ENCODE measurements at places on chromosomes 6 and 20. TPM values are rescaled to one million over a fixed set of nuclear protein-coding genes. Genes with fewer than 3 reads are reported as not detected.

- DNase-seq: peak; percentile 79
Observed at GRCh38 chr6:15997586-15998388, 131.1 kb upstream of the MYLIP start.

COL10A1 gene
- polyA plus RNA-seq: 0.10 TPM

DNA sequence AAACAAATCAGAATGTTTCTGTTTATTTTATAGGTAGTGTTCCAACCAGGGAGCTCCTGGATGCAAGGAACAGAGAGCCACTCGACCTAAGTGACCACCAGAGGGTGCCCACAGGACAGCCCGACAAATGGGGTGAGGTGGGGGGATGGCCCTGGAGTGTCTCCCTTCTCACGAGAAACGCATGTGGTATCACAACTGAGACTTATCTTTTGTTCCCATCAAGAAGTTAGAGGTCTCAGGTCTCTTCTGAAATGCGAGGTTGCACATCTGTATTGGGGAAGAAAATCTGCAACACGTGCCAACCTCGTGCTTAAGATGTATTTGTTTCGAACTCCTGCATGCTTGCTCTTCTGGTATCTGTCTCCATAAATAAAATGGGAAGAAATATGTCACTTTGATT is 104.0 kb downstream of the ISM1 start:
- DNase-seq: peak; percentile 24

DNA sequence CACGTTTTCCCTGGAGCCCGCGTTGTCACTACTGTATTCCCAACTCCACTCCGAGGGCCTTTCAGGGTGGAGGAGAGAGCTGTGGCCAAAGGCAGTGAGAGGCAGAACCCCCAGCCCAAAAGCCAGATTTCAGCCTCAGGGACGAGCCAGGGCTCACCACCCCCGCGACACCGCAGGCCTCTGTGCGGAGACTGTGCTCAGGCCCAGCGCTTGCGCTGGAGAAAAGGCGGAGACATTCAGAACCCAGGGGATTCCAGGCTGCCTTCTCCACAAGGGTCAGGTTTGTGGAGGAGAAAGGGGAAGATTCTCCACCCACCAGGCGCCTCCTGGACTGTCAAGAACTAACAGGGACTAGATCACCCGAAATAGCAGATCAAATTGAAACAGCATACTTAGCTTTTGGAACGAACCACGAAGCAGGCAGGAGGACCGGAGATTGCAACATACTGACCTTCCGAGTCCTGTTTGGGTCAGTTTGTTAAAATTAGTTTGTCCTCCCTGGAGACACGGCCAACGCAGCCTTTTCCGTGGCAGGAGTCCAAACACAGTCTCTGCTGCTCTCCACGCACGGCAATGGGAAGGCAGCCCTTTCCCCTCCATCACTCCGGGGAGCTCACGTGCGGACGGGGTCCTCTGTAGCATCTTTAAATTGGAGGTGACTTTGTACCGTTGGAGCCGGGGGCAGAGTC is 14.4 kb downstream of the DLL1 start:
- DNase-seq: peak; percentile 30

DNA sequence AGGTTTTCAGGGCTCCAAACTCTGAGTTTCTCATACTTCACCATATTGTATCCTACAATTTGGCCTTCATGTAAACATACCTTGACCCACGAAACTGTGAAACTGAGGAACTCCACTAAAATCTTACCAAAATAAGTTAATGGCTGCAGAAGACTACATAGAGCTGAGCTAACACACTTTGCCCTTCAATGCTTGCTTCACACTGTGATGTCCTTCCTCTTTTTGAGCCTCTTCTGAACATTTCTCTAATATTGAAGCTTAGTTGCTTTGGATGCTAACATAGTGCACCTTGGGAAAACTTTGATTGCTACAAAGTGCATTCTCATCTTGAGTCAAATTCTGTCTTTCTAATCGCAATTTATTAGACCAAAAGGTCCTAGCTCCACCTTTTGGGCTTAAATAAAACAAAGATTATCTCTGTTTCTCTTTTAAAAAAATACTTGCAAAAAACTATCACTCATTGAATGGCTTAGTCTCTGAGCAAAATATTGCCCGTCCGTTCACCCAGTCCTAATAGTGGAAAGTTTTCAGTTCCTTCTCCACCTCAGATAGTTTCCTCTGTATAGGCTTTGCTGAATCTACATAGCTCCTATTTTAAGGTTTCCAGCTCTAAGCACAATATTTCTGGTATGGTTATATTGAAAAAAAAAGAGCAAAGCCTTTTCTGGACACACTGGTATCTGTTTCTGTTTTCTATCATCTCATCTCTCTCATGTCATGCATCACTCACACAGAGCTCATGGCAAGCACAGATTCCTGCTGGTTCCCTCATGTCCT is 494.6 kb downstream of the RFPL4B start:
- no peak for DNase-seq

- no peak for DNase-seq
Observed at GRCh38 chr6:159815410-159815809, 15.3 kb downstream of the PNLDC1 start.

HRH3 gene
- 0.33 TPM for polyA plus RNA-seq

GRCh38 chr6:110529355-110529754 is 52.9 kb upstream of the SLC22A16 start:
- DNase-seq: no peak

SHLD1 gene
- polyA plus RNA-seq: 14.6 TPM

ID4 gene
- 41.6 TPM for polyA plus RNA-seq

DNA sequence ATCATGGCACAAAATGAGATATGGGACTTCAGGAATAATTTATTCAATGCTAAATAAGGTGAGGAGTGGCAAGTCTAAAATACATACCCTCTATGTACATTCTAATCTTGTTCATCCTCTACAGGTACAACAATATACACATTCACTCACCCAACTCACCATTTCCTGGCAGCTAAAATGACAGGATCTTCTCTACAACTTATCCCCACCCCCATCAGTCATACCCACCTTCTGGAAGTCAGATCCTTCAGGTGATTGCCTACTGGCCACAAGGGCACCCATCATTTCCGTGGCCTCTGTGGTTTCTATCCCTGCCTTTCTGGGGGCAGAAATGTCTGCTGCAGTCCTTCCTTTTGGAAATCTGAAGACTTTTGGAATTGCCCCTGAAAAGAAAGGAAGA is 22.8 kb upstream of the CRIP3 start:
- no peak for DNase-seq

- no peak for DNase-seq
Observed at GRCh38 chr20:1002682-1003561, 811 bp upstream of the RSPO4 start.

DNA sequence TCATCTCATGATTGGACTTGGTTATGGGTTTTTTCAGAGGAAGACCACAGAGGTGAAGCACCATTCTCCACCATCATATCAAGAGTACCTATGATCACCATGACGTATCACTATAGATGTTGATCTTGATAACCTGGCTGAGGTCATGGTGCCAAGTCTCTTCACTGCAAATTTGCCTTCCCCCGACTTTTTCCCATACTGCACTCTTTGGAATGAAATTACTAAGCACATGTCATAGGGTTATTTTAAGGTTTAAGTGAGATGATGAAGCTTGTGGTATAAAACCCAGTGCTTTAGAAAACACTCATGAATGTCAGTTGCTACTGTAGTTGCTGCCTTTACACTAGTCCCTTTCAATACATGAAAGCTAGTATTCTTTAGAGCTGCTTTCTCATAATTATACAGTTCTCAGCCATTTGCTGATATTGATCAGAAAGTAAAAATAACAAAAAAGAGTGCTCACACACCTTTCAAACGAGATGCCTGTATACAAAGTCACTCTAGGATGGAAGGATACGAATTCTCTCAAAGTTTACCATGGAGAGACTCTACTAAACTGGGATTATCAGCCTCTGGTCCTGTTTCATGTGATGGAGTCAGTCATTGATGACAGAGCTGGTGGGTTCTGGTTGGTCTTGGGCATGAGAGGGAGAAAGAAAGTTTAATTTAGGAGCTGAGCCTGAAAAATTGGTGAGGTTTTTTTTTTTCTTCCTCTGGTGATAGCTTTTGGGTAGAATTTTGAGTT is 228.1 kb downstream of the PRL start:
- DNase-seq: no peak

DNA sequence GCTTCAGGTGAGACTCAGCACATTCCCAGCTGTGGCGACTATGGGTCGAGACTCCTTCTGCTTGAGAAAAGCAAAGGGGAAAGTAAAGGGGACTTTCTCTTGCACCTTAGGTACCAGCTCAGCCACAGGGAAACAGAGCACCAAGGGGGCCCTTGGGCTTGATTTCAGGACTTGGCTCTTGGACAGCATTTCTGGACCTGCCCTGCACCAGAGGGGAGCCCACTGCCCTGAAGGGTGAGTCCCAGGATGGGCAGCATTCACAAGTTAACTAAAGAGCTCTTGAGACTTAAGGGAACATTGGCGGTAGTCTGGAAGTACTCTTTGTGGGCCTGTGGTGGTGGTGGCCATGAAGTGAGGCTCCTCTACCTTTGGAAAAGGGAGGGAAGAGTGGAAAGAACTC is 50.3 kb upstream of the RCAN2 start:
- no peak for DNase-seq

DNA sequence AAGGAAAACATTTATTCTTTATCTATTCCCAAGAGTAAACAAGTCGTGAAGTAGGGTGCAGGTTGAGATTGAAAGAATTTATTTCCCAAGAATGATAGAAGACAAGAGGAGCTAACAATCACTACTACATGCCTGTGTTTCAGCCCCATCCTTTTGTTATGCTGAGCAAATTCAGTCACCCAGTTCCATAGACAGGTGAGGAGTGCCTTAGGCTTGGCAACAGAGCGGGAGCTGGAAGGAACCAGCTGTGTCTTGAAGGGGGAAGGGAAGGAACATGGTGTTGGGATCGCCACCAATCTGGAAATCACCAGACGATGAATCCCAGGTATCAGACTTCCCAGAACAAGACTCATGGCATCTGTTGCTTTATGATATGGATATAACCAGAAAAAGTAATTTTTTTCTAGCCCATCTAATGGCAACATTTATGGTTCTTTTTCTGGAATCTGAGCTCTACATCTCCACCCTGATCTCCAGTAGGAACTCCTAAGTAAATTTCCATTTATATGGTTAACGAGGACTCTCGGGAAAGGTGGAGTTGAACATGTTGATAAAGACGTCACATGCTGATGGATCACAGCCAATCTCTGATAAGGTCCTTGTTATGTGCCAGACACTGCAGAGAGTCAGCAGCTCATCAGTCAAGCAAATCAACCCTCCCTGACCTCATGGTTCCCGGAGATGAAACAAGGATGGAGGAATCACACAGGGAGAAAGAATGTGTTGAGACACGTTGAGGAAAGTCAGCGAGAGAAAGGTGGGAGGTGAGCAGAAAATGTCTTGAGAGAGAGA is 344.9 kb downstream of the SMOC2 start:
- no peak for DNase-seq

PSMB8 gene
- 47.3 TPM for polyA plus RNA-seq

GRCh38 chr6:28506807-28507475 is 8.7 kb downstream of the GPX6 start:
- DNase-seq: no peak

GRCh38 chr6:26224940-26225847 is 138.0 kb downstream of the HFE start:
- DNase-seq: peak; percentile 94

- no peak for DNase-seq
Observed at GRCh38 chr6:18829272-18829870, 442.2 kb downstream of the RNF144B start.

DNA sequence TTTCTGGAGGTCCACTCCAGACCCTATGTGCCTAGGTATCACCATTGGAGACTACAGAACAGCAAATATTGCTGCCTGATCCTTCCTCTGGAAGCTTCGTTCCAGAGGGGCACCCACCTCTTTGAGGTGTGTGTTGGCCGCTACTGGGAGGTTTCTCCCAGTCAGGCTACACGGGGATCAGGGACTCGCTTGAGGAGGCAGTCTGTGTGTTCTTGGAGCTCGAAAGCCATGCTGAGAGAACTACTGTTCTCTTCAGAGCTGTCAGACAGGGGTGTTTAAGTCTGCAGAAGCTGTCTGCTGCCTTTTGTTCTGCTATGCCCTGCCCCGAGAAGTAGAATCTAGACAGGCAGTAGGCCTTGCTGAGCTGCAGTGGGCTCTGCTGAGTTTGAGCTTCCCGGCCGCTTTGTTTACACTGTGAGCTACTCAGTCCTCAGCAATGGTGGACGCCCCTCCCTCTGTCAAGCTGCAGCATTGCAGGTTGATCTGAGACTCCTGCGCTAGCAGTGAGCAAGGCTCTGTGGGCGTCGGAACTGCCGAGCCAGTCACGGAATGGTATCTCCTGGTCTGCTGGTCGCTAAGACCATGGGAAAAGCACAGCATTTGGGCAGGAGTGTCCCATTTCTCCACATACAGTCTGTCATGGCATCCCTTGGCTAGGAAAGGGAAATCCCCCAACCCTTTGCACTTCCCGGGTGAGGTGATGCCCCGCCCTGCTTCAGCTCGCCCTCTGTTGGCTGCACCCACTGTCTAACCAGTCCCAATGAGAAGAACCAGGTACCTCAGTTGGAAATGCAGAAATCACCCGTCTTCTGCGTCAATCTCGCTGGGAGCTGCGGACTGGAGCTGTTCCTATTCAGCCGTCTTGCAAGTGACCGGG is 32.5 kb upstream of the ASCC3 start:
- DNase-seq: peak; percentile 24

GRCh38 chr6:152161501-152161900 is 354.0 kb downstream of the ESR1 start:
- DNase-seq: no peak

TMC2 gene
- 0.45 TPM for polyA plus RNA-seq

DNA sequence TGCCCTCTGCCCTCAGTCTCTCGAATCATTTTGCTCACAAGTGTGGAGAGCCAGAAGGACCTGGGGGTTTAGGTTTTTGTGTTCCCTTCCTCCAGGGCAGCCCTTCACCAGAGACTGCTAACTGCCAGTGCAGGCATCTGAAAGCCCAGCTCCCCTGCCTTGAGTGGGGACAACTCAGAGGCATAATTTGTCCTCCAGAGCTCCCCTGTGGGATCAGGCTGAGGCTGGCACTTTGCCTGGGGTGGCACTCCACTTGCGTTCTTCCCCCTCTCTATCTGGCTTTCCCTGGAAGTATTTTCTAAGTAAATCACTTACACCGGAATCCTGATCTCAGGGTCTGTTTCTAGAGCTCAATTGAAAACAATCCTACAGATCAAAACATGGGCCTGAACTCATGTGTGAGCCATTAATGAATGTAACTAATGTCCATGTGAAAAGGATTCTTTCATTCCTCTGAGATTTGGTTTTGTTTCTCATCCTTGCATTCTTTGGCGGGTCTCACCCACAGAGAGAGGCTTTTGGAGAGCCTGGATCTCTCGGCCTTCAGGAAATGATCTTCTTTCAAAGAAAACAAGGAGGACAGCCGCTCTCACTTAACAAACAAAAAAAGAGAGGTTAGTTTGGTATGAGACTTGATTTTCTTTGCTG is 125.7 kb upstream of the RIPOR2 start:
- DNase-seq: no peak

HSPA1L gene
- polyA plus RNA-seq: 2.8 TPM

ACTL10 gene
- polyA plus RNA-seq: 1.4 TPM

DNA sequence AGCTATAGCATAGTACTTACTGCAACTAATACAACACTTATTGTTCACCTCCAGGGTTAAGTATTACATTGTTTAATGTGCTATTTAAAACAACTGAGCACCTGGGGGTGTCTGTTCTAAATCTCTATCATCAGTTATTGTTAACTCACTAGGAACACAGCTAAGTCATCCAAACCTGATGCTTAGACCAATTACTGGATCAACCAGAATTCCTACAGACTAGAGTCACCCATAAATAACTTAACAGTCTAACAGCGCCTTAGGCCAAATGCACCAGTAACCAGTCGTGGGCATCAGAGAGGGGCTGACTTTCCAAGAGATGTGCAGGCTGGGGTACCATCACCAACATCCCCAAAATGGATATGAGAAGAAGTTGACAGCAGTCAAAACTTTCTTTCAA is 110.7 kb downstream of the ADTRP start:
- no peak for DNase-seq

Data from large intestine (tissue), 12 donors.